ENCODE measurements at places on chromosomes 2 and 18. TPM values are rescaled to one million over a fixed set of nuclear protein-coding genes. Genes with fewer than 3 reads are reported as not detected.

Gene PLEK
- 5.2 TPM for polyA plus RNA-seq

Gene GLI2
- 1.7 TPM for polyA plus RNA-seq

Gene REG3G
- 1.5 TPM for polyA plus RNA-seq

Gene EFEMP1
- polyA plus RNA-seq = 63.9 TPM

Gene RNASEH1
- polyA plus RNA-seq = 25.6 TPM

Gene RTP5
- 0.56 TPM for polyA plus RNA-seq

All from adrenal gland (tissue), 19 donors.